ENCODE measurements at places on chromosomes 7 and 10. TPM values are rescaled to one million over a fixed set of nuclear protein-coding genes. Genes with fewer than 3 reads are reported as not detected.

Gene HOXA3
- 1.6 TPM for total RNA-seq

DNA sequence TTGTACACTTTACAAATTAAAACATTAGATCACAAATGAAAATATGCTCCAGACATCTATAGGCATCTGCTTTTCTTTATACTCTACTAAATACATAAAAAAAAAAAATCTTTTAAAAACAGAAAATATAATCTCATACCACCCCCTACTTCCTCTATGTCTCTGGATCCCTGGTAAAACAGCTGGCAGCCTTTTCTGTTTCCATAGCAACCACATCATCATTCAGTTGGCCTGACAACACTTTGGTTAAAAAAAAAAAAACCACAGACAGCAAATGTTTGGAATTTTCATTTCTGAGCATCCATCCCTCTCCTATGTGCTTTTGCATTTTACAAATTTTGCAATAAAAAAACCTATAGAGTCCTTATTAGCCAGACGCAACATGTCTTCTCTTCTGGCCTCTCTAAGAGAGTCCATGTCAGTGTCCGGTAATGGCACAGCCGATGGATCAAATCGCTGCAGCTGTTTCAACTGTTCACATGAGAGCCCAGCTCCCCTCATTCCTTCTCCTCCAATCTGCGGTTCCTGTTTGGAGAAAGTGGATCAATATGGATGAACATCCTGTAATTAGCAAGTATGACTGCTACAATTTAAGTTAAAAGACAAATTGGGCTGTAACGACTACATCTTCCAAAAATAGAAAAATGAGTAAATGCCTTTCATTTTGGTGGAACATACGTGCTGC is 105.6 kb downstream of the NSUN6 start:
- peak; percentile 8 for DNase-seq

DNA sequence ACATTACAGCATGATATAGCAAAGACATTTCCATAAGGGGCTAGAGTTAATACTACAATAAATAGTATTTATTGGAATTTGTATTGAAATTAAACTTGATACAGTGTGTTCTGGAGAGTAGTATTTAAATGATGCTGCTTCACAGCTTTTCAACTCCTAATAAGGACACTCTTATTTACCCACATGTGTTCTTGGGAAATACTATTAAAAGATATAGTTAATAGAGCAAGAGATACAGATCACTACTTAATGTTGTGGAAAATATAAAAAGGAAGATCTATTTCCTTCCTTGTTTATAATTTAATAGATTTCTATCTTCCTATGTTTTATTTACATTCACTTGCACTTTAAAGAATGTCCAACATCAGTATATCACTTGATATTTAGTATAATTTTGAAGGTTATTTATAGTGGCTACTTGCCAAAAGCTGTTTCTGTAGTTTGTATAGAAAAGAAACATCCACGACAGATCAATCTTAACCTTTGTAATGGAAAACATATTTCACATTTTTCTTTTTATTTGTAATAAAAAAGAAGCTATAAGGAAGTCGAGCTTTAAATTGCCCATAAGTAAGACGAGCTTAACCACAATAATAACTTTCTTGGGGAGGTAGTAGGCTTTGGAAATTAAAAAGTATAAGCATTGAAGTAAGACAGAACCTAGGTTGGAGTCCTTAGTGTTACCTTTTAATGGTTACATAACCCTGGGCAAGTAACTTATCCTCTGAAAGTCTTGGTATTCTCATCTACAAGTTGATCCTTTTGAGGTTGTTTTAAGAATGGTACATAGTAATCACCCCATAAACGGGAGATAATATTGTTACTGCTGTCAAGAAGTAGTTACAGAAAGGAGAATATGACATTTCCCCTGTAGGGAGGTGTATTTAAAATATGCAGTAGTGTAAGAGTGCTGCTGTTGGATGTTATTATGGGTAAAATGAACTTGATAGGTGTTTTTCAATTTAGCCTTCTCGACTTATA is 32.8 kb downstream of the CPED1 start:
- no peak for DNase-seq

DNA sequence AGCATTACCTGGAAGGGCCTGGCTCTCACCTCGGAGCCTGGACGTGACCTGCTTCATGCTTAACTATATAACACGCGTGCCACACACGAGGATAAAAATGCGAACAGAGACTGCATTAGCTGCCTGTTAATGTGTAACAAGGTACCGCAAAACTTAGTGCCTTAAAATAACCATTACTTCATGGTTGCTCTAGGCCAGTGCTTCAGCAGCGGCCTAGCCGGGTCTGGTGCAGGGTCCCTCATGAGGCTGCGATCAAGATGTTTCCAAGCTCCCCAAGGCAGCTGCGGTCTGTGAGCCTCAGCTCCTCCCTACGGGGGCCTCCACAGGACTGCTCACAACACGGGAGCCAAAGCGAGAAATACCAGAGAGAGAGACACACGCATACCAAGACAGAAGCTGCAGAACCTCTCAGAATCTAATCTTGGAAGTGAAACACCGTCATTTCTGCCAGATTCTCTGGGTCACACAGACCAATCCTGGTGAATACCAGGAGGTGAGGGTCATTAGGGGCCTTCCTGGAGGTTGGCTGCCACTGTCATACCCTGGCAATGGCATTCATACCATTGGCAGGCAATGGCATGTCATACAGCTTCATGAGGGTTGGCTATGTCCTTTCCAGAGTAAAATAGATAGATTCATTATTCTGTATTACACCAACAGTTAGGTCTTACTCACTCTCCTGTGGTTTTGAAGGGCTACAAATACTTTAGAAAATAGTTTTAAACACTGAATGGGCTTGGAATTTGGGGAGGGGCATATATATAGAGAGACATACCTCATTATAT is 94.5 kb downstream of the HIPK2 start:
- no peak for DNase-seq

- DNase-seq: no peak
Measured at GRCh38 chr10:29957236-29957635, 102.2 kb downstream of the JCAD start.

- no peak for DNase-seq
Measured at GRCh38 chr10:116815641-116816415, 33.5 kb upstream of the ENO4 start.

DNA sequence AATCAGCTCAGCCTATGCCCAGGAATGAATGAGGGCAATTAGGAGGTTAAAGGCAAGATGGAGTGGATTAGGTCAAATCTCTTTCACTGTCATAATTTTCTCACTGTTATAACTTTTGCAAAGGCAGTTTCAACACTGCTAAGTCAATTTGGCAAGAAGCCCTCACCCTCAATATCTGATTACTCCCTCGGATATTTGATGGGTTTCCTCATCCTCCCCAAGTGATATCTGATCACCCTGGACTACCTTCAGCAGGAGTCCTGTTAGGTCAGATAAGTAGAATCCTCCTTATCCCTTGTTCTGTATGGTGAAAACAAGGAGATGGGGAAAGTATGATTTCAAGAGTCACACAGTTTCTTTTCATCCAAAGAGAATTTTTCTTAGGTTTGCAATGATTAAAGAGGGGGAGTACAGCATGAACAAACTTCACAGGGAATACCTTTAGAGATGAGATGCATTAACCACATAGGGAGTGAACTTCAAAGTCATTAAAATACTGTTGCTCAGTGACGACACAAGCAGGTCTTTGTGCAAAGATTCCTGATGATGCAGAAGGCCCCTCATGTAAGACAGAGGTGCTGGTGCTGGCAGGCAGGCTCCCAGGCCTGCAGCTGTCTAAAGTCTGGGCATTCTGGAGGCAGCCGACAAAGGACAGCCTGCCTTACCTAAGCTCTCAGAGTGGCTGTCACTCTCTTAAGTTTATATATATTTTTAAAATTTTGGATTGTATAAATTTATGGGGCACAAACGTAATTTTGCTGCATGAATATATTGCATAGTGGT is 75.4 kb upstream of the POM121L12 start:
- no peak for DNase-seq

DNA sequence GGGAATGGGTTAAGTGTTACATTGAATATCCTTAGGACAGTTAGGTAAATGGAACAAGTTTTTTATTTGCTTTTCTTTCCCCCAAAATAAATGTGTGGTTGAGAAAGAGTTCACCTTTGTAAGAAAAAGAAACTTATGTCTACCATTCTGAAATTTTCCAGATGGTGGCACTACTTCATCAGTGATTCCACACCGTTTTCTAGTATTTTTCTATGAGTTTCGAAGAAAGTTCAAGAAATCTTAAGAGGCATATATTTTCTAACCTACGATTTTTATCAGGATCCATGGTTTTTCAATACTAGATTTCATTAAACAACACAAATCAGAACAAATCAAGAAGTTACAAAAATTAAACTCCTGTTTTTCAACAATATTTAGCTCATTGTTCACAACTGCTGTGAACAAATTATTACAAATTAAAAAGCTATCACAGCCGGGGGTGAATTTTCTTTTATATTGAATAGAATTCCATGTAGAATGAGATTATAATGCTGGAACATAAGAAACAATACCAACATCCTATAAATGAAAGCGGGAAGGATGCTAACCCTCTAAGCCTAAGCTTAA is 163.1 kb upstream of the NPVF start:
- no peak for DNase-seq

Gene CYP3A7
- total RNA-seq: not detected

DNA sequence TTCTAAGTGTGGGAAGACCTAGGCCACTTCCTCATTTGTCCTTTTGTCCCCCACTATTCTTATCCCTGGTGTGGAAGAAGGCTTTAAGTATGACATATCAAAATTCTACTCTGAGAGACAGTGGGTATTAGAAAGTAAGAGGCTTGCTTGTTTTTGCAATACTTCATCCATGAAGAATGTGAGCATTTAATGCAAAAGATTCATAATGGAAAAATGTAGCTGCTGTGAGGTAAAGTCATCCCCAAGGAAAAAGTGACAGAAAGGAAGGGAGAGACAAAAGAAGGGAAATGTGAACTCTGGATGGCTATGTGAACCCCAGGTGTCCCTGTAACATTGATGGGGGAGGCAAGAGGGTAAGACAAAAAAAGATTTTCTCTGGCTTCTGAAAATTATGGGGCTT is 607.5 kb downstream of the SORCS1 start:
- DNase-seq: no peak

DNA sequence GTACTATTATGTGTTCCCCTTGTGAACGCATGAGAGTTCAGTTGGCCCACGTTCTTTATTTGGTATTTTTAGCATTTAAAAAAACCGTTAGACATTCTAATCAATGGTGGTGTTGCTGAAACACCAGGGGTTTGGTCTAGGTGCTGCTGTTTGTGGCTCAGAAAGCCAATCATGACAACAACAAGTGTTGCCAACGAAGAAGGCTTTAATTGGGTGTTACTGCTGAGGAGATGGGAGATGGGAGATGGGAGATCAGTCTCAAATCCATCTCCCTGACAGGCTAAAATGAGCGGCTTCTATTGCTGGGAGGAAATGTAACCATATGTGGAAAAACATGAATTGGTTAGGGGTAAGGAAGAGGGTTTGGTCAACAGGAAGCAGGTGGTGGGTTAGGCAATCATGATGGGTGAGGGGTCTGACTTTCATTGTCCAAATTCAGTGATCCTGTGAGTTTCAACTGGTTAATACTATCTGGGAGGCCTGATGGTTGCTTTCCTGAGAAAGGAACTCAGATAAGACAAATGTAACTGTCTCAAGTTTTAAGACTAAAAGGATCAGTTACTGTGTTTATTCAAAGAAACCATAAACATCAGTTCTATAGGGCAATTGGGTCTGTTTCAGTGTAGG is 4.6 kb upstream of the ZNF425 start:
- DNase-seq: no peak

GRCh38 chr10:100338434-100339036 is 8.5 kb upstream of the SCD start:
- peak; percentile 80 for DNase-seq

DNA sequence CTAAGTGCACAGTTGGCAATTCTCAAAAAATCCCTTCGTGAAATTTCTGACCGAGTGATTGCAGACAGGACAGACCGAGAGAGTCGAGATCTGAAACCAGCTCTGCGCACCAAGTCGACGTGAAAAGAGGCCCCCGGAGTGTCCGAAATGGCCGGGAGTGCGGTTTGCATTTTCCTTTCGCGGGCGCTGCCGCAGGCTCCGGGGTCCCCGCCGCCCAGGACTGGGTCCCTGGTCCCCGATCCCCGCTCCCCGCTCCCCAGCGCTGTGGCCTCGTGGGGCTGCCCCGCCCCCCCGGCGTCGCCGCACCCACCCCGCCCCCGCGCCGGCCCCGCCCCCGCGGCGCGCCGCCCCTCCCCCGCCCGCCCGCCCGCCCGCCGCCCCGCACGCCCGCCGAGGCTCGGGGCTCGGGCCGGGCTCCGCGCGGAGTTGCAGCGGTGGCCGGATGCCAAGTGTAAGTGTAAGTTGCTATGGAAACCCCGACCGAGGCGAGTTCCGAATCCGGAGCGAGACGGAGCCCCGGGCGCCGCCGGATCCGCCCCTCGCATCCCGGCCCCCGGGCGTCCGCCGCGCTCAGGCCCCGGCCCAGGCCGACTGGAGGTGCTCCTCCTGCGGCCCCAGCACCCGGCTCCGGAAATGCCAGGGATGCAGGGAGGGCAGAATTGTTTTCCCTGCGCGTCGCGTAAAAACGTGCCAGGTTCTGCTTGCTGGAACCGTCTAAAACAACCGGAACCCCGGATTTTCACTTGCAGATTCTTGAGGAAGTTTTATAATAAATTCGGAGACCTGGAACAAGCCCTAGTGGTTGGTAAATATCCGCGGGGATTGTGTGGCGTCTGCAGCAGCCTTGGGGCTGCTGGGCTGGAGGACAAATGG is 4.6 kb downstream of the BMI1 start:
- DNase-seq: peak; percentile 70

DNA sequence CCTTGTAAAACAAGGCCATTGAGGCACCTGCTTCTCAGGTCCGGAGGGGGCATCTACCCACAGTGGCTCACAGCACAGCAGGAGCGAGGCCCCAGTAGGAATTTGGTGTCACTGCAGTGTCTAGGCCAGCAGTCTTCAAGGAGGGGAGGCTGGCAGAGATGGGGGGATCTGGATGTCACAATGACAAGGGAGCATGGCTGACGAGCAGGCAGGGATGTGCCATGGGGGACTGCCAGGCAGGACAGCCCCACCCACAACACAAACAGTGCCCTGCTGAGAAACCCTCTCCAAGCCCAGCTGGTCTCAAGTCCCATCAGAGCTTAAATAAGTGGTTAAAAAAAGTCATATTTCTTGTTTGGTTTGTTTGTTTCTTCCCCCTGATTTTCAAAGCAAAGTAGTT is 121.0 kb upstream of the ZNF716 start:
- no peak for DNase-seq

Gene SRRM3
- 13.8 TPM for total RNA-seq

Gene GJD4
- not detected for total RNA-seq

- DNase-seq: no peak
Measured at GRCh38 chr10:117170244-117170643, 27.0 kb upstream of the KCNK18 start.

DNA sequence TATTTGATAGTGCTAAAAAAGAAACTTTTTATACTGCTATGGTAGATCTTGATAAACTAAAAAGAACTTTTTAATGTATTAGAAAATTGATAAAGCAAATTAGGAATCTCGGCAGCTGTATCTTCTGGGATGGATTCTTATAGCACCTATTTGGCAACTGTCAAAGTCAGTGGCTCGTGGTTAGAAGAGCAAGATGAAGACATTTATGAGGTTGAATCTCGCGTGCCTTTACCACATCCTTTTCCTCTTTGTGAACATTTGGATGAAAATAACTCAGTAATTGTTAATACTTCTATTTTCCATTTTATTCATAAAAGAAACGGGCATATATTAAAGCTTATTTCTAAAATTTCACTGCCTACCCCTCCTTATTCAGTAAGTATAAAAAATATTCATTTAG is 76.2 kb downstream of the CYP51A1 start:
- no peak for DNase-seq
